ENCODE measurements at places on chromosomes 12 and 14. TPM values are rescaled to one million over a fixed set of nuclear protein-coding genes. Genes with fewer than 3 reads are reported as not detected.

The CACNA2D4 gene
- under 0.01 TPM for total RNA-seq

The SSPN gene
- 9.1 TPM for total RNA-seq

The CCDC197 gene
- not detected for total RNA-seq

The TDP1 gene
- total RNA-seq: 33.3 TPM

The CISTR gene
- not detected for total RNA-seq

The CLEC1A gene
- 0.33 TPM for total RNA-seq

The KRT72 gene
- not detected for total RNA-seq

The ZNF891 gene
- total RNA-seq: 1.2 TPM

The BDKRB2 gene
- under 0.01 TPM for total RNA-seq

The BEST3 gene
- not detected for total RNA-seq

The CBX5 gene
- total RNA-seq: 24.6 TPM

The PTGDR gene
- total RNA-seq: not detected

The HOMEZ gene
- total RNA-seq: 15.9 TPM

The CLEC4D gene
- not detected for total RNA-seq

The SLC6A12 gene
- 0.77 TPM for total RNA-seq

The GLIPR1L2 gene
- 0.15 TPM for total RNA-seq

The KLHL33 gene
- total RNA-seq: 0.34 TPM

The ENDOU gene
- not detected for total RNA-seq

The SMIM41 gene
- not detected for total RNA-seq

The TPPP2 gene
- total RNA-seq: not detected

The TEAD4 gene
- 21.6 TPM for total RNA-seq

The RPL10L gene
- total RNA-seq: not detected

The NRXN3 gene
- total RNA-seq: 1.4 TPM

The APOF gene
- not detected for total RNA-seq

The SRRM4 gene
- not detected for total RNA-seq

The SPSB2 gene
- total RNA-seq: 6.9 TPM

The OR6C74 gene
- total RNA-seq: under 0.01 TPM

The ANGEL1 gene
- 9.7 TPM for total RNA-seq

The MTERF2 gene
- total RNA-seq: 12.7 TPM

The KLRK1 gene
- not detected for total RNA-seq

The SIRT4 gene
- 1.4 TPM for total RNA-seq

The ADAM20 gene
- 0.62 TPM for total RNA-seq

The SLCO1B1 gene
- total RNA-seq: not detected

The TGM1 gene
- not detected for total RNA-seq

The CFAP251 gene
- total RNA-seq: 3.6 TPM

The CCDC177 gene
- not detected for total RNA-seq

The SART3 gene
- total RNA-seq: 54.6 TPM

The HOXC9 gene
- total RNA-seq: not detected

The IFI27 gene
- 103 TPM for total RNA-seq

The MORN3 gene
- not detected for total RNA-seq

The B4GALNT3 gene
- total RNA-seq: 2.2 TPM

The HRK gene
- total RNA-seq: 8.9 TPM

The HCAR1 gene
- 0.73 TPM for total RNA-seq

The LRIG3 gene
- total RNA-seq: 35.6 TPM

The PKP2 gene
- total RNA-seq: under 0.01 TPM

The GYS2 gene
- total RNA-seq: not detected

The SYNDIG1L gene
- total RNA-seq: not detected

The PROX2 gene
- not detected for total RNA-seq

The PLXNC1 gene
- 254 TPM for total RNA-seq

The PLEK2 gene
- 1.1 TPM for total RNA-seq

The CLEC6A gene
- not detected for total RNA-seq

The SLCO1C1 gene
- total RNA-seq: 0.33 TPM

All from melanocyte of skin (primary cell).